ENCODE measurements at places on chromosomes 3 and 15.

DNA sequence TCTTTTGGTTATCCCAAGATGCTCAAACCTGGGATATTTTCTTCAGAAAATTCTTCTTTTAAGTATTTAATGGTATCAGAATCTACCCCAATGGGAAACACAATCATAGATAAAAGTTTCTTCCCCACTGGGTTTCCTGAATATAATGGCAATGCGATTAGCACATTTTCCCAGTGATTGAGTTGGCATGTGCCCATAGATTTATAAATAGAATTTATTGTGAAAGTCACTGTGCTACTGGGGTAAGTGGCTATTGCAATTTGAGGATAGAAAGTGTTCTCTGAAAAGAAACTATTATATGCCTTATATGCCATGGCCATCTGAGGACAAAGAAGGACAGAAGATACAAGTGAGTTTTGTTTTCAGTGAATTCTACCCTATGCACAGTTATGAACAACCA lies 99.0 kb upstream of the RBMS3 start:
- DNase-seq, result no peak

- DNase-seq, result no peak
Observed at GRCh38 chr3:172614340-172615274, 91.4 kb upstream of the TNFSF10 start.

GRCh38 chr15:63514531-63514943 lies 10.1 kb downstream of the USP3 start:
- no peak for DNase-seq

GRCh38 chr3:3862534-3862933 lies 63.3 kb downstream of the LRRN1 start:
- no peak for DNase-seq

GRCh38 chr3:141246958-141247301 lies 15.3 kb downstream of the PXYLP1 start:
- DNase-seq, result no peak

GRCh38 chr15:92934716-92935115 lies 34.6 kb downstream of the CHD2 start:
- no peak for DNase-seq

- DNase-seq, result no peak
Observed at GRCh38 chr3:65352951-65353350, 665.2 kb upstream of the ADAMTS9 start.

- no peak for DNase-seq
Observed at GRCh38 chr3:13150624-13151023, 77.4 kb upstream of the IQSEC1 start.

DNA sequence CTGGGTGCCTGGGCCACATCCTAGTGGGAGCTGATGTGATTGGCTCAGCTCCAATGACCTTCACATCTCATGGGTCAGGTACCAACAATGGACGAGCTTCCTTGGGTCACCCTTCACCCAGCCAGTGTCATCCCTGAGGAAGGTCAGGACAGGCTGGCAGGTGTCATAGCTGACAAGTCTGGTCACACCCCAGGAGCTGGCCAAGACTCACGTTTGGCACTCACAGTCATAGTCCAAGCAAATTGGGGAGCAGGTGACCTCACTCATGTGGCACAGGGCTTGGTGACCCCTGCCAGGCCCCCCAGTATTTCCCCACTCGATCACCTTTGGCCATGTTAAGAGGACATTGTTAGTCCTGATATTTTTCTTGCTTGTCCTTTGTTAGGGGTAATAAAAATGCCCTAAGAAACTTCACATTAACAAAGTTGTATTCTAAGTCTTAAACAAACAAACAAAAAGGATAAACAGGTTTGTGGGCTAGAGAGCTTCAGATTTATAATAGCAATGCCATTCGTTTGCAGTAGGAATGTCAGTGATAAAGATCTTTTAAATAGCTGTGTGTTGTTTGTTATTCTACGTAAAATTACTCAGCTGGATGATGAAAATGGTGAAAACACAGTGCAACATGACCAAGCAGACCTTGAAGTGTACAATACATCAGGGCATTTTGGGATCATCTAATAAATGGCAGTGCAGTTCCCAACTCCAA lies 79.5 kb upstream of the POMGNT2 start:
- DNase-seq, result no peak

GRCh38 chr15:49649987-49650386 lies 29.1 kb downstream of the DTWD1 start:
- no peak for DNase-seq

GRCh38 chr3:107124885-107125284 lies 252.4 kb upstream of the CCDC54 start:
- no peak for DNase-seq

GRCh38 chr15:60079210-60079609 lies 75.1 kb downstream of the FOXB1 start:
- DNase-seq, result no peak

- no peak for DNase-seq
Observed at GRCh38 chr3:170465955-170466354, 47.3 kb downstream of the CLDN11 start.

GRCh38 chr3:107894998-107895397 lies 195.8 kb downstream of the CD47 start:
- no peak for DNase-seq

- DNase-seq, result no peak
Observed at GRCh38 chr15:41990691-41991090, 18.3 kb upstream of the EHD4 start.

DNA sequence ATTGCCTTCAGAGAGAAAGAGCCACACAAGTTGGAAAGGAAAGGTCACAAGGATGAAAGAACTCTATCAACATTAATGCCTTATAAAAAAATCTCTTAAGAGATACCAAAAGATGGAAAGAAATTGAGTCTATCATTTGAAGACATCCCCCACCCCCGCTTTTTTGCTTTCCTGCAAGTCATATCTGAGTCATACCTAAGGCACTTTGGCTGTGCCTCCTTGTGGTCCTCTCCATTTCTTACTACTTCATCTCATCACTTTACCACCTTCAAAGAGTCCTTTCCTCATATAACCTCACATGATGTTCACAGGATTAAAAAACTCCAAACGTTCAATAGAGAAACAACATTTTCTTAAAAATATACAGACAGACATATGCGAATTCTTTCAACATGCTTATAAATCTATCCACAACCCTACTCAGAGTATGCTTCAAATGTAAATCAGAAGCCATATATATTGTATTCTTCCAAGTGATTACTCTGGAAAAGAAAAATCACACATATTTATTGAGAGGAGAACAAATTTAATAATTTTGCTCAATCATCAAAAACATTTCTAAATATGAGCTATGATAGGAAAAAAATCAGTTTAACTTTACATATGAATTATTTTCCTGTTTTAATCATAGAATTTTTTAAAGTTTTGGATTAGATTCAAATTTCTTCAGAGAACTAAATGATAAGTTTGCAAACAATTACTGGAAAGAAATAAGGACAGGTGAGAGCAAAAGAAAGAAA lies 1003.9 kb upstream of the CFAP20DC start:
- DNase-seq, result no peak

GRCh38 chr15:60536314-60536713 lies 57.4 kb upstream of the ICE2 start:
- no peak for DNase-seq

DNA sequence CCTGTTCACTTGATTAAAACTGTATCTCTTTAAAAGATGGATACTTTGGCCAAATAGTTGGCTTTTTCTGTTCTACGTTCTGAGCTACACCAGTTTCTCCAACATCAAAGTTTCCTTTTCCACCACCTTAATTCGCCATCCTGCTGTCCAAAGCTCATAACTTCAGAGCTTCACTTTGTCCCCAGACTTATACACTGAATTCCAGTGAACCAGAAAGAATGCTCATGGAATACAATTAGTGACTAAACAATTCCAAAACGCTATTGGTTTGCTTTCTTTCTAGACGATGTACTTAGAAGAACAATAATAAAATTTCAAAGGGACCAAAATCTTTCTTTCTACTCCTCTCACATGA lies 23.2 kb downstream of the GPR15 start:
- DNase-seq, result no peak

DNA sequence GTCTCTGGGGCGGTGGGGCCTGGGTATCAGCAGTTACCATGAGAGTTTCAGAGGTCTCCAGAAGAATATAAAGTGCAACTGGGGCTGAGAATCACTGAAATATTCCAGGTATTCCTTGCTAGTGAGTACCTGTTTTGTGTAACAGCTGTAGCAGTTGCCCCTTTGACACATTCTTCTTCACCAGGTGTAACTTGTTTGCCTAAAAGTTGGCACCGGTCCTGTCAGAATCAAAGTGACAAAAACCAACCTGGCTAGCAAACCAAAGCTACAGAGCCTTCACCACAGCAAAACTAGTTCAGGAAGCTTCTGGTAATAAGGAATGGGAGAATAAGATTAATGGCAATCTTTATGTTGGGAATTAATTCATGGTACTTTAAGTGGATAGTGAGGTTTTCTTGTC lies 296.0 kb downstream of the NAALADL2 start:
- no peak for DNase-seq

GRCh38 chr3:66692042-66692765 lies 191.4 kb upstream of the LRIG1 start:
- DNase-seq, result no peak

DNA sequence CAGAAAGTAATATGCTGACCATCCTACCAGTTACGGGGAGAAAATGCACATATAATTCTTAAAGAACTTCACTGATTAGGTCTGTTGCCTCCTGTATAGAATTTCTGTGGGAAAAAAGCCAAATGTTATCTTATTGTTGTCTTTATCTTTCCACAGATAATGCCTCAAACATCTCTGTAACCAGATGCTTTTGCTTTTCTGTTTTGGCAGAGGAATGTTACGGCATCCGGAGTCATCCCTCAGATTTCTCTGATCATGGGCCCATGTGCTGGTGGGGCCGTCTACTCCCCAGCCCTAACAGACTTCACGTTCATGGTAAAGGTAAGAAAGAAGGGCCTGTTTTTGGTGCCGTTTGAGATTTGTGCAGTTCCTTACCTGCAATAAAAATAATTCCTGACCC lies 33.5 kb downstream of the PCCB start:
- no peak for DNase-seq

DNA sequence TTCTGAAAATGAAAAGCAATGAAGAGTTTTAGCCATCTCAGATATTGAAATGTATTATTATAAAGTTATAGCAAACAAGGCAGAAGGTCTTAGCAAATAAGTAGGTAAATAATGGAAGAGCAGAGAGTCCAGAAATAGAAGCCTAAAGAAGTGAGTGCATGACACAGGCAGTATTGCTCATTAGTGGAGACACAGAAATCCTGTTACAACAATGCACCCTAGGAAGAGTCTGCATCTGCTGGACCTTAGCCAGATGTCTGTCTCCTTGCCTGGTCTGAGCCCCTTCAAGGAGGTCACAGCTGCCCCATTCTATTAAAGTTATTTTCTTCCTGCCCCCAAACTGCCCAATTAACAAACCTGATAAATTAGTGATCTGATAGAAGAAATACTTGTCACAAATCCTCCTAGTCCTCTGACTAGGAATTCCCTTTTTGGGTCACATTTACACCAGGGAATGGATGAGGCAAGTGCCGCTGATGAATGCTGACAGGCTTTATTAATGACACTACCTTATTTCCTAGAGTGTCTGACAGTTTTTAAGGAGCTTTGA lies 51.9 kb downstream of the HOMER2 start:
- DNase-seq, result no peak

- no peak for DNase-seq
Observed at GRCh38 chr15:27820722-27821121, 278.4 kb downstream of the OCA2 start.

- DNase-seq, result no peak
Observed at GRCh38 chr3:168001244-168001643, 94.5 kb downstream of the GOLIM4 start.

GRCh38 chr15:64636556-64636955 lies 138.8 kb downstream of the RBPMS2 start:
- no peak for DNase-seq

Measured in activated CD8-positive, alpha-beta memory T cell treated with anti-CD3 and anti-CD28 coated beads for 48 hours (primary cell).